ENCODE measurements at places on chromosomes 2 and 18.

DNA sequence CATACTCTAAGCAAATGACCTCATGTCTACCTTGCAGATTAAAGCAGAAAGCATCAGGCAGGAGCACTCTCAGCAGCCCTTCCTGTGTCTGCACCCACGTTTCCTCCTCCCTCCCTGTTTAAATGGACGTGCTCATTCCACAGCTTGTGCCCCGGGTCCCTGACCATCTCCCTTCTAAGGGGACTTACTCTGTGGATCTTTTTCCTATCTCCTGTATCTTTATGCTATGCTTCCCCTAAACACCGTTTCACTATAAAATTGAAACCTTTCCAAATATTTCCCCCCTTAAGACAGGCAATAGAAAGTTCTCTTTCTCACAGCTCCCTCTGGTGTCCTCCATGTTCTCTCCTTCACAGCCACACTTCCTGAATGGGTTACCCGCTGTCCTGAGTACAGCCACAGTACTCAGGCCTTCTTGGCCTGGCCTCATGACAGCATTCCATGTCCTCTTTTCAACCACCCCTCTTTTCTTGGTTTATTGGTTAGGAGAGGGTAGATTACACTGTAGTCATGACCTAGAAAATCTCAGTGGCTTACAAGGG lies 41.1 kb downstream of the TMEM185B start:
- no peak for DNase-seq

DNA sequence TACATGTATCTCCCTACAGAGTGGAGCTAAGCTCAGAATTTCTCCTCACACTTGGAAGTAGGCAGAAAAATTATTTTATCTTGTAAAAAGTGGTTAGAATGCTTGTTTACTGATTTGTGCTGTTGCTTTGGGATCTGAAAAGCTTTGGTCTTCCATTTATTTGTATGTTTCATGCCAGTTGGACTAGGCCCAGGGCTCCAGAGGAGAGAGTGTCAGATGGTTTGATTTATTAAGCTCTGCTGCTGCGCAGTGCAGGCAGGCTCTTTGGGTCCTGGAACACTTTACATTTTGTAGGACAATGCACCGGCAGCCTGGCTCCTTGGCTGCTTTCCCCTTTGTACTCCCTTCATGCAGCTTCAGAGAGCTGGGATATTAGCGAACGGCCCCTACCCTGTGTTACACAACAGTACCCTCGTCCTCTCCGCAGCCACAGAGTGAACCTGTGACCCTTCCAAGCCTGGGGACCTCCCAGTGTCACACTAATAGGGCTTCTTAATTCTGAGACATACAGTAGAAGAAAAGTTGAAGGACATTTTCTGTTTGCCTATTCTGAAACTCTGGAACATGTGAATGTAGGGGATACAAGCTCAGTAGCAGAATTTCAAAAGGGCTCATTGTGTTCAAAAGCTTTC lies 56.7 kb upstream of the EML6 start:
- no peak for DNase-seq

GRCh38 chr18:33076601-33077000 lies 303.8 kb upstream of the KLHL14 start:
- no peak for DNase-seq

GRCh38 chr18:57909620-57910019 lies 106.5 kb upstream of the ATP8B1 start:
- DNase-seq: no peak

DNA sequence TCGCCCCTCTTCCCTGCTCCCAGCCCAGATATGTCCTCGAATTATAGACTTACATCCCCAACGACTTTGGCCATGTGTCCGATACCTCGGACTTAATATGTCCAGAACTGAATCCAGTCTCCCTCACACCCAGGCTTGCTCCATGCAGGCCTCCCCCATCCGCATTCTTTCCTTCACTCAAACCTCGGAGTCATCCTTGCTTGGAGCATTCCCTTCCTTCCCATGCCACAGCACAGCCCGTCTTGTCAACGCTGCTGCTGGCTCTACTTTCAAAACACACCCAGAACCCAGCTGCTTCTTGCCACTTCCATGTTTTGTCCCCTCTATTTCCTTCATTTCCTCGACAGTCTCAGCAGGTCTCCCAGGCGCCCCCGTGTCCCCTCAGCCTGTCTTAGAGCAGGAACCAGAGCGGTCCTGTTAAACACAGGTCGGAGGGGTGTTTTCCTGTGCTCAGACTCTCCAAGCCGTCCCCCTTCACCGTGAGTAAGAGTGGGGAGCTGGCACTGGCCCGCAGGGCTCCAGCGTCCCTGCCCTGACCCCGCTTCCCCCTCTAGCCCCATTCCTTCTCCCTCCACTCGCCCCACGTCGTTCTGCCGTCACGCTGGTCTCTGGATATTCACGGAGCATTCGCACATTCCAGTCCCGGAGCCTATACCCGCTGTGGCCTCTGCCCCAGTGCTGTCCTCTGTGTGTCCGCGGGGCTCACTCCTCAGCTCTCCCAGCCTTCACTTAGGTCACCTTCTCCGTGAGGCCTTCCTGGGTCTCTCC lies 54.4 kb downstream of the VAPA start:
- peak; percentile 43 for DNase-seq

DNA sequence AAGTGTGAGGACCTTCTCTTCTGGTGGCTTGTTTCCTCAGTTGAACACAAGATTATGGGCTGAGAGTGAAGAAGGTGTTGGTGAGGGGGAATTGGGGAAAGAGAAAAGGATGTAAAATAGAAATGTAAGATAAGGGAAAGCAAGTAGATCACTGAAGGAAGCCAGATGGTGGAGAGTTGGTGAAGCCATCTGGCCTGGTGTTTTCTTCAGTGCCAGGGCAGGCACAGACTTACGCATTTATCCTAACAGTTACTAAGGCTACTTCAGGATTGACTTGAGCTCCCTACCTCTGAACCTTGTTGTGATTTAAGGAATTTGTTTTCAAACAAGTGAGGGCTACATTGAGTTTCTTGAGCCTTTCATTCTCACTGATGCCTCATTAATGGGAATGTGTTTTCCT lies 113.8 kb downstream of the GALNT1 start:
- no peak for DNase-seq

GRCh38 chr2:236195726-236196125 lies 27.5 kb upstream of the GBX2 start:
- no peak for DNase-seq

DNA sequence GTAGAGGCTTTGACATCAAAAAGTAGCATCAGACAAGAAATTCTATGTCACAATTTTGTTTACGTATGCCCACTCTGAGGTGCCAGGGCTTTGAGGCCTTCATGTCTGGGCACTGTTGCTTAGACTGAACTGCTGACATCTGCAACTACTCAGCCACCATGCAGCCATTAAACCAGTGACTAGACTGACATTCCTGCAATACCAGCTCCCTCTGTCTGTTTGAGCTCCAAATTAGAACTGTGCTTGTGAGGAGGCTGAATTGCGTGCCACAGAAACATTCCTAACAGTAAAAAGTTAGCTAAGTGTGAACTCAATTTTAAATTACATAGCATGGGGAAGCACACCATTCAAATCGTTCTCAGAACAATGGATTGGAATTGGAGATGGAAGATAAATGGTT lies 163.2 kb downstream of the INSIG2 start:
- DNase-seq: no peak

- peak; percentile 67 for DNase-seq
These were observed 135.1 kb upstream of the CTDP1 start for GRCh38 chr18:79544386-79544963.

DNA sequence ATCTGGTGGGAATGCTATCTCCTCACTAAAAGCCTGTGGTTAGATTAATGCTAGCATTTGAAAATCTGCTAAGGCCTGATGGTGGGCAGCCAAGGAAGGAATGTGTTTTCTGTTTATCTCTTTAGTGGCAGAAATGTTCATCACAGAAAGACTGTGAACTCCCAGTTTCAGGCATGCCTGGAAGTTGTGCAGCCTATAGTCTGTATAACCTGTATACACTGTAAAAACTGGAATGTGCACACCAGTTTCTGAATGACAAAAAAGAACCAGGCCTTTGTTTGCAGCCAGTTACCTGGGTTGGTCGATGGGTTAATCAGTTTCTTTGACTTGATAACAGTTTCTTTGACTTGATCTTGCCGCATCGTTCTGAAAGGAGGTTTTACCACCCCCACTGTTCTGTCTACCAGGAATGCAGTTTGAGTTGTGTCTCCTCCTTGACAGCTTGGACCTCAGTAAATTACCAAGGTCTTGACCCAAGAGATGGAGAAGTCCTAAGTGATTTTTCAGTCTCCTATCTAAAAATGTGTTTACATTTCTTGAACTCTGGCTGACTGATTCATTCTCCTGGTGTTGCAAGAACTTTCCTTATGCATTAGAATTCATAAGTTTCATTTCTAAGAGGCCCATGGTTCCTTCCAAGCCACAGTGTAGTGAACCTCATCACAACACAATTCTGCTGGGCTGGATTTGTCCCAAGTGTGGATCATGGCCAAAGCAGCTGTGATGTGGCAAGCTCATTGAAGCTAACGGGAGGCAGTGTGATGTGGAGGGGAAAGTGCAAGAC lies 62.2 kb downstream of the KIAA2012 start:
- DNase-seq: peak; percentile 39

DNA sequence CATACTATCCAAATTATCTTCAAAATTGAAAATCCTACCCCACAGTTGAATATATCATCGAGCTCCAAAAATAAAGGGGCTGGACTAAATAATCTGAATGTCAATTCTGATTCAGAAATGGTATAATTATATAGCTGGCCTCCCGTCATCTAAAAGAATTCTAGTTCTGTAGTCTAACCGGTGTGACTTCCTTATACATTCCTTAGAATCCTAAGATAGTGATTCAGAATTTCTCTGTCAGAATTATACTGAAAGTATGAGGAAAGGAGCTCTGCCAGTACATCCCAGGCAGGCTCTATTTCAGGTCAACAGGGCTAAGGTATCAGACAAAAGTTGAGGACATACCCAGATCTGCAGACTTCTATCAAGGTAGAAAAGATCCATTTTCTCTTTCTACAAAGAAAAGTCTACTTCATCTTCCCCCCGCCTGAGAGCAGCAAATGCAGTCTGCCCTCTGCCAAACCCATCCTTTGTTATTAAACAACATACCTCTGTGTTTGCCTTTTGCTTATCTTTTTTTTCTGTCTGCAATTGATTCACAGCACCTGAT lies 128.5 kb downstream of the METTL4 start:
- DNase-seq: no peak

DNA sequence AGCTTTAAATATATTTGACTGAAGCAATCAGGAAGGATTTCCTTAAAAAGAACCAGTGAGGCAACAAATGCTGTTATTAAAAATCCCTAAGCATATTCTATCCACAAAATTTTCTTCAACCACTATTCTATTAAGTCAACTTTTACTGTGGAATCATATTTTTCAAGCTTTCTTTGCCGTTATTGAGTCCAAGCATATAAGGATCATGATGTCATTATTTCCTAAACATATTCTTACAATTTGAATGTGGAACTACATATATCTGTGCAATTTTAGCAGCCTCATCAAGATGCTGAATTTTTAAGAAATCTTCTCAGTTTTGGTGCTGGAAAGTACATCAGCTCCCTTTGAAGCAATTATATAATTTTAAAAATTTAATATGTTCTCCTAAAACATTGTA lies 5.6 kb downstream of the IFIH1 start:
- DNase-seq: no peak

- no peak for DNase-seq
These were observed 25.1 kb downstream of the NEDD4L start for GRCh38 chr18:58069099-58069498.

GRCh38 chr2:183126635-183127034 lies 2.4 kb downstream of the NUP35 start:
- no peak for DNase-seq

DNA sequence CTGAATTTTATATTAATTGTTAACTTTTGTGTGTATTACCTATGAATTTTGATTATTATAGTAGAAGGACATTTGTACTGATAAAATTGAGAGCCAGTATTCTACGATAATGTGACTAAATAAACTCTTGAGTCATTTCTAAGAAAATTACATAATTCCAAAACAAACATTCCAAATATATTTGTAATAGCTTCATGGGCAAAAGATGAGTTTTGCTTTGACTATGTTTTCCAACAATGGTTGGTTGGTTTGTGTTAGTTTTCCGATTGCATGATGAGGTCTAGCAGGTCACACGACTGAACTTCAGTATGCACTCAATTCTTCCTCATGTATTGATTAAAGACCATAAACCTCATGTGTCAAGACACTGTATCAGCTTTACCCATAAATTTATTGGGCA lies 71.7 kb upstream of the WDR75 start:
- DNase-seq: no peak

GRCh38 chr2:85938456-85938855 lies 49.7 kb upstream of the ST3GAL5 start:
- DNase-seq: no peak

GRCh38 chr2:181357979-181358378 lies 99.2 kb upstream of the ITGA4 start:
- DNase-seq: no peak

- no peak for DNase-seq
These were observed 2.5 kb upstream of the MREG start for GRCh38 chr2:216015722-216016464.

DNA sequence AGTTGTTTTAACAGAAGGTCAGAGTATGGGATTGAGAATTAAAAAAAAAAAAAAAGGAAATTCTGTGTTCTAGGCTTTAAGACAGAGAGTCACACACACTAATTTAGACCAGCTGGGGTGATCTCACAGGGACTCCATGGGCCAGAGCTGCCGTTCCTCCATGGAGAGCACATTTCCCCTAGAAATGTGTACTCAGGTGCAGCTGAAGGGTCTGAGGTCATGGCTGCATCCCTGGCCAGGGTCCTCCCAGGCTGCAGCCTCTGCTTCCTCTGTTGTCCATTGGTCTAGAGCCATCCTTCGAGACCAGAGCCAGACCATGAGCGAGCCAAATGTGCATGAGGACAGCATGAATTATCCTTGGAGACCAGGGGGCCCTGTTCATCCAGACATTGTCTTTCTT lies 190.1 kb upstream of the TNP1 start:
- DNase-seq: no peak

- no peak for DNase-seq
These were observed 2.6 kb upstream of the REG3A start for GRCh38 chr2:79162132-79162531.

DNA sequence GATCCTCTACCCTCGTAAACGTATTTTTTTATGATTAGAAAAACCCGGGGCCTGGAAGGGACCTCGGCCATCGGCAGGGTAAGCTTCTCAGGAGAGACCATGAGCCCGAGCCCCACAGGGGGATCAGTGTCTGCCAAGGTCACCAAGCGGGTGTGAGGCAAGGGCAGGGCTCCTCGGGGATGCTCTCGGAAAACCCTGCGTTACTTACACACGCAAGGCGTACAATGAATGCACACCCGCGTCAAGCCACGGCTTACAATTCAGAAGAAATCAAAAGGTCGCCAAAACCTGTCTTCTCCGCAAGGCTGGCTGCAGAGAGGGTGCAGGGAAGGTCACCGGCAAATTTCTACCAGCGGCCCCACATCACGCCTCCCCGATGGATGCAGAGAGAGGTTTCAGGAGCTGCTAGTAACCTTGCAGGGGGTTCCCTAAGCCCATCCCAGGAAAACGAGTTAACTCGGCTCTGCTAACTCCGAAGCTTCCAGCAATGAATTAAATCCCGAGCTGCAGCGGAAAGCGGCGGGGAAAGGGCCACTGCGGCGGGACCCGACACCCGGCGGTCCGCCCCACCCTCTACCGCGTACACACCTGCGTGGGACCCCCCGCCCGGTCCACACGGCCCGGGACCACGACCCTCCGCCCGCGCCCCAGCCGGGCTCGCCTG lies 638 bp downstream of the ST3GAL5 start:
- DNase-seq: no peak
